ENCODE measurements at places on chromosomes 4 and X.

DNA sequence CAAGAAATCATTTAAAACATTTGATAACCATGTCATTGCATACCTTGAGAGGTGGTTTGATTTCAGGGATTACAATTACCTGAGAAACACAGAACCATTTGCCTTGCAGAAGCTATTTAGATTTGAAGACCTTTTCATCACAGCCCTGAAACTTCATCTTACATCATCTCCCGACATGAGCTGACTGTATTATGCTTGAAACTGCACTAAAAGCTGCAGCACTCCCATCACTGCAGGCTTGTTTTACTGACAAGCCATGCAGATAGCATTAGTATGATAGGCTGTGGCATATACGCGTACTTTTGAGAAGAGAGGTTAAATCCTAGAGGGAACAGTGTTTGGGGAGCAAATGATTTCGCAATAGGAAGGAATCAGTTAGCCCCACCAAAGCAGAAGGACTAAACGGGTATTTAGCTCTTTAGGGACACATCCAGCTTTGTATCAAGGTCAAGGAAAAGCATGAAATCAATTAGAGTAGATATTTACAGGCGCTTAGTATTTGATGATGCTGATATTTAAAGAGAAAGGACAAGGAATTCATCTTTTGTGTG, 133.2 kb upstream of the DIAPH2 start:
- no peak for DNase-seq

GRCh38 chr4:40330536-40330935, 4.6 kb upstream of the CHRNA9 start:
- no peak for DNase-seq

- DNase-seq = no peak
Measured at GRCh38 chr4:140061194-140061593, 92.8 kb downstream of the MAML3 start.

DNA sequence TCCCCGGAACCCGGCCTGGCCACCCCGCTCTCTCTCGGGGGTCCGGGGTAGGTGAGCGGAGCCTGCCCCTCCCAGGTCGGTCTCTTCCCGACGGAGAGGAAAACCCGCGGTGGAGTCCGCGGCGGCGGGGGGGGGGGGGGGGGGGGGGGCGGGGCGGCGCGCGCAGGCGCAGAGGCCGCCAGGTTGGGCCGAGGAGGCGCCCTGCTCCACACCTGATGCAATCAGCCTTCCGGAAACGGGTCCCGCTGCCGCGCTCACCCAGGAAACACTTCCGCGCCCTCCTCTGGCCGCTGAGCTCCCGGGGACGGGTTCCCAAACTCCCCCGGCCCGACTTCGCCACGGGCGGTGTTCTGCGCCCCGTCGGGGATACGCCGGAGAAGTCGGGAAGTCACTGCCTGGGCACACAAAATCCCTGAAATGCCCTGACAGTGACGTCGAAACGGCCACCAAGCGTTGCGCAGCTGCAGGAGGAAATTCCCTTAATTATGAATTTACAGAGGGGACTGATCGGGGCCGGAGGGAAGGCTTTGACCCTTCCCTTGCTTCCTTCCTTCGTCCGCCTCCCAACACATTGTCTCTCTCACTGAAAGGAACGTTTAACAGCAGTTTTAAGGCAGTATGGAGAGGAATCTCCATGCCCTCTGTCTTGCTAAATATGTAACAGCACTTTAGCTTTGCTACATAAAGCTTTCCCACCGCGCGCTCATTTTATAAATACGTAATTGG, 2.1 kb upstream of the APBB2 start:
- DNase-seq = peak; percentile 61

GRCh38 chr4:4858527-4859324, 739 bp upstream of the MSX1 start:
- DNase-seq = no peak

GRCh38 chrX:46381630-46382029, 163.6 kb downstream of the ZNF674 start:
- no peak for DNase-seq

DNA sequence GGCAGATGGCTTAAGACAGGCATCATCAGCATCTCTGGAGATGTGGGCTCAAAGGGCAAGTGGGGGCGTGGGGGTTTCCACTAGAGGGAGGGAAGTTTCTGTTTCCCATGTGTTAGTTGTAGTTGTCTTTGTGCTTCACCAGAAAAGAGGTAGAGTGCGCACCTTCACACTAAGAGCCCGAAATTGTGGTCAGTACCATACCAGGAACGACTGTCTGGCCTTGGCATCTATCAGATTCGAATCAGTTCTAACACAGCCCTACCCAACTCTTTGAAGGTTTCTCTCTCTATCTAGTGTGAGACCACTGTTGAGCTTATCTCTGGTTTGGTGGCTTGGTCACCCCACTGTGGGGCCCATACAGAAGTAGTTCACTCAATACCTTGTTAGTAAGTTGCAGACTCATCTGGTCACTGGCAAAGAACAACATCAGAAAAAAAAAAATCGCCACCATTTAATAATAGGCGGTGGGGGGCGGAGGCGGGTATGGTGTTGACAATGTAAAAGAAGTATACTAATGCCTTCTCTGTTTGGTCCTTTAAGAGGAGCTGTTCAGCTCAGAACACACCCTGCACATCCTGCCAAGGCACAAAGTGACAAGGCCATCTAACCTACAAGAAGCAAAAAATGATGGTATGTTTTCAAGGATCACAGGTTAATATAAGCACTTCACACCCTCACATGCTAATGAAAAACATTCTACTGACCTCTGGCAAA, 71.1 kb downstream of the NYX start:
- no peak for DNase-seq

- no peak for DNase-seq
Measured at GRCh38 chrX:41164449-41164848, 79.2 kb downstream of the USP9X start.

- no peak for DNase-seq
Measured at GRCh38 chr4:152936446-152937335, 568 bp downstream of the FHDC1 start.

- DNase-seq = peak; percentile 82
Measured at GRCh38 chr4:125735102-125735501, 420.3 kb downstream of the FAT4 start.

- peak; percentile 65 for DNase-seq
Measured at GRCh38 chr4:140861359-140862176, 105.4 kb upstream of the TBC1D9 start.

DNA sequence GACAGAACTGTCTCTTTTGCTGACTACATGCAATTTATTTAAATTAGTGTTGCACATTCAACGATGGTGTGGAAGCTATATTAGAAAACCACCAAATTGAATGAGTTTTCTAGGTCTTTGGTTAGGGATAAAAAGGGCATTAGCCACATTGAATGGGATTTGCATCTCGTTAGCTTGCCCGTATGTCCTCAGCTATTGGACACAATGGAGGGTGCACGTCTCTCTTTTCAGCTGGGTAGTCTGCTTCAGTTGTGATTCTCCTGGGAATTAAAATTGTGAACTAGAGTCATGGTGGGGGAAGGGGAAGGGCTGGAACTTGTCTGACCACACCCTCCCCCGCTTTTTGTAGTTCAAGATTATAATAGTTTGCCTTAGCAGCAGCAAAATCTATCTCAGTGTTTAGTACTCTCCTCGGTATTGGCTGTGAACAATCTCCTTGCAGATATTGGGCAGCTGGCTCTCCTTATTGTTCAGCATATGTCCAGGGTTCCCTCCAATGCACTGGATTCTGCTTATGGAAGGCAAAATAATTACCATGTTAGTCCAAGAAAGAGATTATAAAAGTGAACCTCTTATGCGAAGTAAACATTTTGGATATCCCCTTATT, 23.3 kb downstream of the TRIM2 start:
- DNase-seq = no peak

GRCh38 chrX:109356684-109357083, 125.2 kb downstream of the GUCY2F start:
- DNase-seq = no peak

GRCh38 chr4:25927361-25928195, 13.6 kb downstream of the SMIM20 start:
- no peak for DNase-seq

- DNase-seq = no peak
Measured at GRCh38 chr4:40462326-40462725, 127.2 kb downstream of the CHRNA9 start.

DNA sequence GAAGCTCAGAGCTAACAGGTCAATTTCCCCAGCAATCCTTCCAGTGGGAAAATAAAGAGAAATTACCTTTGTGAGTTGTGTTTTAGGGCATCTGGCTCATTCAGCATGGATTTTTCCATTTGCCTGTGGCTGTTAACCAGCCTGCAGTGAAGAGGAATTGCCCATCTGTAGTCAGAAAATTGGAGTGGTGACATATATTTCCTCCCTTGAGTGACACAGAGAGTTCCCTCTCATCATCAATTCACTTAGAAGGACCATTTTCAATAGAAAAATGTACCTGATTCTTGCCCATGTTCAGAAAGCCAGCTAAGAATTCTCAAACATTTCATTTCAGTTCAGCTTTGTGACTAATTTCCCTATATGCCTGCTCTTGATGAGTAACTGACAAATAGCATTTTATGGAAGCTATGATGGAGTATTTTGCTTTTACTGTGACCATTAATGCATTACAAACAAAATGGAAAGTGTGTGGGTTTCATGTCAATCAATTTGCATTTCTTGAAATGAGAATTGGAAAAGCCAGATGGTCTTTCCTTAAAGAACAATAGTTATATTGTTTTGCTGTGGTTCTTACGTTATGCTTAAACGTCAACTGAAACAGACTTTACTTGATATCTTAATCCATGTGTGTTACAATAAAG, 155.8 kb downstream of the NWD2 start:
- DNase-seq = no peak

DNA sequence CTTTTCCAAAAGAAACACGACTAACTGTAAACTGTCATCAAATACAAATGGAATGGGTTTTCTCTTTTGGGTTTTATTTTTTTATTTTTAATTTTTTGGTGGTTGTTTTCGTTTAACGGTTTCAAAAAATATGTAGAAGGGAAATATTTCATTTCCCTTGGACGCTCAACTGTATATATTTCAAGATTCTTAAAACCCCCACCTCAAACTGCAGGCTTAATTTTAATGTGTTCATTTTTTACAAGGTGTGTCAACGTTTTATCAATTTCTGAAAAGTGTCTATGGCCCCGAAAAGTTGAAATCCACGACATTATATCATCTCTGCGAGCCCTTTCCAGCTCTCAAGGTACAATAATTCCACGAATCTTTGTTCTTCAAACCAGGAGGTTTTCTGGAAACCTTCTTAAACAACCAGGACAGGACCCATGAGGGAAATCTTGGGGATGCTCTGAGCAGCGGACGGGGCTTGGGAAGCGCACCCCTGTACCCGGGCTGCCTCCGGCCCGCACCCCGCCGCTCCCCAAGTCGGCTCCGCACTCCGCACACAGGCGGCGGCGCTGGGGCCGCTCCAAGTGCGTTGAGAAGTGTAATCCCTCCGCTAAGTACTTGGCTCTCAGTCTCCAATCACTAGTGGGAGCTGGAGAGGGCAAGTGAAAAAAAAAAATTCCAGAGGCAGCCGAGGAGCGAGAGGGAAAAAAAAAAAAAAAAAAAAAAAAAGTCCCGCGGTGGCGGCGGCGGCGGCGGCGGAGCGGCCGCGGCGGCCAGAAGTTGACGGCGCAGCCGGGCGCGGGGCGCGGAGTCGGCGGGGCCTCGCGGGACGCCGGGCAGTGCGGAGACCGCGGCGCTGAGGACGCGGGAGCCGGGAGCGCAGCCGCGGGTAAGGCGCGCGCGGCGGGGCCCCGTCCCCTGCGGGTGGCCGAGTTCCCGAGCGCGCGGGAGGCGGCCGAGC, at the start of gene BMPR1B:
Gene BMPR1B (plus strand): TSS at position 764 of the 949 bp plus-strand sequence. CDS start 346,470 bp downstream, outside the sequence.
- DNase-seq = no peak

- DNase-seq = no peak
Measured at GRCh38 chrX:40177117-40177430, 79.3 kb upstream of the BCOR start.

All from kidney capillary endothelial cell (primary cell).